ENCODE measurements at places on chromosomes 2 and 18.

DNA sequence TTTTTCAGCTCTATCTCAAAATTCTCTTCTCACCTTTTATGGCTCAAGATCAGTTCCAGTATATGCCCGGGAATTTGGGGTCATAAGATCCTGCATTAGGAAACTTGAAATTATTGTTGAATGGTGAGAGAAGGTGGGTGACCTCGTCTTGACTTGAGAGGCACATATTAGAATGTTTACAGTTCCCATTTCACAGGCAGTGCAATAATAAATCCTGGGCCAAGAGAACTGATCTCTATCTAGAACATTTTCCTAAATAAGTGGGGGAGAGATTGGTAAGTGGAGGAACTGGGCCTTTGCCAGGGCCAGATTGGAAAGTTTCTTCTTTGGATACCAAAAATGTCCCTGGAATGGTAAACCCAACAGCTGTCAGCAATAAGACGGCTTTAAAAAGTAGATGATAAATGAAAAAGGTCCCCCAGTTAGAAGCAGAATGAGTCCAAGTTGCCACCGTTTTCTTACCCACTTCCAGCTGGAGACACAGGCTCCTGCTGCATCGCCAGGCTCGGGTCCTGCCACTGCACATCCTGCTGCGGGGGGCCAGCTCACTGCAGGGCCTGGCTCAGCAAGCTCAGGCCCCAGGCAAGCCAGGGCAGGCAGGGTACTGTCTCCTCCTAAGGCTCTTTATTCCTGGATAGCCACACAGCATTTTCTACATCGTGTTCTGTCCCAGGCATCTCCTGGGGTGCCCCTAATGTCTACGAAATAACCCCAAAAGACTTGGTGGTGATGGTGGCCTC, 126.4 kb upstream of the EPAS1 start:
- DNase-seq, result no peak

GRCh38 chr2:199480966-199481365, 23.2 kb upstream of the SATB2 start:
- no peak for DNase-seq

DNA sequence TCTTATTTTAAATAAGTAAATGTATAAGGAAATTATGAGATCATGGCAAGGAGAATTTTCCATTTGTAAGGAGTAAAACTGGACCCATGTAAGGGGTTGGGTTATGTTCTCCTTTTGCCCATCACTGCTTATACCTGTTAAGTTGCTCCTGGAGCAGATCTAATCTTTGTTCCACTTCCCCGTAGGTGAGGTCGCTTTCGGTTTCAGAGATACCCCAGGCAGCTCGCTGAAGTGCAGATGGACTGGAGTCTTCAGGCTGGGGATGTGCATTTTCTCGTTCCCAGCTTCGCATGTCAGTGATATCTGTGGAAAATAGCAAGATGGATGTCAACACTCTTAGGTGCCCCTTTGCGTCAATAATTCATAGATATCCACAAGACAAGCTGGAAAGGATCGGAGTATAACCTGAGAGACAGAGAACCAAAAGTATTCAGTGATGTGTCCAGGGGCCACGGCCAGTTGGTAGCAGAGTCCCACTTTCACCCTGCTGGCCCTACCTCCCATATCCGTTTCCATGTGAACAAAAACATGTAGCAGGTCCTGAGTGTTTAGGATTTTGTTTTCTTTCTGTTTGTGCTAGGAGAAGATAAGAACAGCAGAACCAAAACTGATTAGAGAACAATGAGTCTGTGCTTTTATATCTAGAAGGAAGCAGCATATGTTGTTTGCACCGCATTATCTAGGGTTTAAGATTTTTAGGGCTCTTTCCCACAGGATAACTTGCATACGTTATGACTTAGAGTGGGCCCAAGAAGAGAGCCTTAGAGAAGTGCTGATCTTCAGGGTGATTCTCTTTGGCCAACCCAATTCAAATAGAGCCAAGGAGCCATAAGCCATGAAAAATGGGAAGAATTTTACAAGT, 36.0 kb downstream of the GCA start:
- no peak for DNase-seq

- peak; percentile 80 for DNase-seq
Measured at GRCh38 chr18:8895987-8896619, 190.7 kb downstream of the MTCL1 start.

DNA sequence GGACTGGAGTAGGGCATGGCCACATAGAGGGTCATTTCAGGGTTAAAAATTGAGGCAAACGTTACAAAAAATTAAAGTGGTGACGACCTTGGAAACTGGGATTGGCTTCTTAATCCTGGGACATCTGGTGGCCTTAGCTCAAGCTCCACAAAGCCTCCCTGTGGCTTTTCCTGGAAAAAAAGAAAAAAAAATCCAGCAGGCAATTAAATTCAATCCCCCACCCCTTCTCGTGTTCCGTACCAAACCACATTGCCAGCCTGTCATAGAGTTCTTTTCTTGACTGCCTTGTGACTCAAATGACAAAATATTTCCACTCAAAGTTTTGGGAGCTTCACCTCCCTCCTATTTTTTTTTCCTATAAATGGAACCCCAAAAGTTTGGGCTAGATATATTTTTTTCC, 195.6 kb downstream of the HRH4 start:
- DNase-seq, result peak; percentile 23

DNA sequence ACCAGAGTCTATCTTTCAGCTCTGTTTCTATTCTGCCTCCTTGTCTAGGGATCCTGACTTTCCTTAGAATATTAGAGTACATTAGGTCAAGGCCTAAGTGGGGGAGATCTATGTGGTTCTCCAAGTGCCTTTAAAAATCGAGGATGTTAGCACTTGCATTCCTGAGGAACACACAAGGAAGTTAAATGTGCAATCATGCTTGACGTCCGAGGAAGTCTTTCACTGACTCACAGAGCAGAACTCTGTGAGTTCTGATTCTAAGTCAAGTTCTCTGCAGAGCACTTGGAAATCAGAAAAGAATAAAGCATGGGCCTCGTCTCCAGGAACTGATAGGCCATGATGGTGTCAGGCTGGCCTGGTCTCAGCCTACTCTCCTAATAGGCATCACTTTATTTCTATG, 17.2 kb downstream of the FHOD3 start:
- DNase-seq, result peak; percentile 79

All from HCEC 1CT (cell line).